ENCODE measurements at places on chromosomes 6 and 20.

- DNase-seq, result no peak
Measured at GRCh38 chr6:52801188-52801841, 2.3 kb downstream of the GSTA1 start.

DNA sequence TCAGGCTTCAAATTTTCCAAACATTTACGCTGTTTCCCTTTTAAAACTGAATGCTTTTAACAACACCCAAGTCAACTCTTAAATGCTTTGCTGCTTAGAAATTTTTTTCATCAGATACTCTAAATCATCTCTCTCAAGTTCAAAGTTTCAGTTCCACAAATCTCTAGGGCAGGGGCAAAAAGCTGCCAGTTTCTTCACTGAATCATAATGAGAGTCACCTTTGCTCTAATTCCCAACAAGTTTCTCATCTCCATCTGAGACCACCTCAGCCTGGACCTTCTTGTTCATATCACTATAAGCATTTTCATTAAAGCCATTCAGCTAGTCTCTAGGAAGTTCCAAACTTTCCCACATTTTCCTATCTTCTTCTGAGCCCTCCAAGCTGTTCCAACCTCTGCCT, 69.1 kb downstream of the RNF217 start:
- DNase-seq, result no peak

GRCh38 chr6:91428953-91429560, 842.2 kb upstream of the MAP3K7 start:
- no peak for DNase-seq

- no peak for DNase-seq
Measured at GRCh38 chr20:13321416-13321815, 100.3 kb downstream of the ISM1 start.

GRCh38 chr20:11324990-11325389, 592.7 kb upstream of the BTBD3 start:
- no peak for DNase-seq

DNA sequence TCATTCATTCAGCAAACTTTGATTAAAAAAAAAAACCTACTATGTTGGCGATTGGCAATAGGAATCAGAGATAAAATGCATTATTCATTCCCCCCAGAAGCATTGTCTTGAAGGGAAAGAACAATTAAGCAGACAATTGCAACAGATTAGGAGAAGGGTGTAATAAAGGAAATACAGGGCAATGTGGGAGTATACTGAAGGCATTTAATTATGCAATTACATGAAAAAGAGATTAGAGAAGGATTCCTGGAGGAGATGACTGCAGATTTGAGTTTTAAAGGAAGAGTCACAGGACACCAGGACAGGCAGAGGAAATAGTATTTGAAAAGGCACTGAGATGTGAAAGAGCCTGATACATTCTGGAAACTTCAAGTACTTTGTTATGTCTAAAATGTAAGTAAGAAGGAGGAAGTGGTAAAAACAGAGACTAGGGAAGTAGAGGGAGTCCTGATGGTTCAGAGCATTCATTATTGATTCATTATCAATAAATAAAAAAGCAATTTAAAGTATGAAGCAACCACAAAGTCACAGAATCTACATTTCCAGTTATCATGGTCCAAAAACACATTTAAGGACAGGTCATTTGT, 43.7 kb downstream of the THEMIS start:
- DNase-seq, result no peak

DNA sequence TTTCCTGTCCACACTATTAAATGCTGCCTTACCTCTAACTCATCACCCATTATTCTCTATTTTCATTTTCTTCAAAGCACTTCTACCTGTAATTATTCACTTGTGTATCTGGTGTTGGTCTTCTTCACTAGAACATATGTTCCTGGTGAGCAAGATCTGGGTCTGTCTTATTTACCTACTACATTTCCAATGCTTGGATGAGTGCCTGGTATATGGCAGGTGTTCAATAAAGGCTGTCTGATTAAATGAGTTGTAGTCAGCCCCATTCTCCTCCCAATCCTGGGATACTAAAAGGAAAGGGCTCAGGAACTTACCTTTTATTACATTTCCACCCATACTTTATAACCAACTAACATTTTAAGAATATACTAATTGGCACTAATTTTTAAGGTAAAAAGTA, 61.0 kb downstream of the CEP162 start:
- no peak for DNase-seq

- DNase-seq, result no peak
Measured at GRCh38 chr6:160036790-160037206, 67.9 kb downstream of the IGF2R start.

- no peak for DNase-seq
Measured at GRCh38 chr6:93219447-93219846, 199.9 kb downstream of the EPHA7 start.

- no peak for DNase-seq
Measured at GRCh38 chr6:166600931-166601330, 14.5 kb upstream of the RAMACL start.

GRCh38 chr20:44471481-44471882, 4.2 kb upstream of the TTPAL start:
- DNase-seq, result no peak
